ENCODE measurements at places on chromosomes 2 and 18.

DNA sequence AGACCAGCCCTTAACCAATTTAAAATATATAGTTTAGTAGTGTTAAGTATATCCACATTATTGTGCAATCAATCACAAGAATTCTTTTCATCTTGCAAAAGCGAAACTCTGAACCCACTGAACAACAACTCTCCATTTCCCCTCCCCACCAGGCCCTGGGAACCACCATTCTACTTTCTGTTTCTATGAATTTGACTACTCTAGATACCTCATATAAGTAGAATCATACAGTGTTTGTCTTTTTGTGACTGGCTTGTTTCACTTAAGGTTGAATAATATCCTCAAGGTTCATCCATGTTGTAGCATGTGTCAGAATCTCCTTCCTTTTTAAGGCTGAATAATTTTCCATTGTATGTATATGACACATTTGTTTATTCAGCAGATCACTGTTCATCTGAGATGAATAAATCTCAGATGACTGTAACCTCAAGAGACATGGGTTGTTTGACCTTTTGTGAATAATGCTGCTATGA is 8.1 kb upstream of the SOS1 start:
- DNase-seq, result peak; percentile 76

DNA sequence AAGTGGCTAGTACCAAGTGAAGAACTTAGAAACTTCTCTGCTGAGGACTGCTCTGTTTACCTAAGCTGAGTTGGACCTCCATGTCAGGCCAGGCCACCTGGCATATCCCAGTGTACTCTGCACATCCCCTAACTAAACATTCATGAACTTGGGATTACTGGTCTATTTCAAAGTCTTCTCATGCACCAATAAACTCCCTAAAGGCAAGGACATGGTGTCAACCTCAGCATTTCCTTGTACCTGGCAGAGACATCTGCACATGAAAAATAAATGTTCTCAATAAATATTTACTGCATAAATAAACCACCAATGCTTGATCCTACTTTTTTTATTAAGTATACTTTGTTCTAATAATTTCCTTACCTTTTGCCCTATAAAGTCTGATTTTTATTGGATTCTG is 124.8 kb downstream of the LAMA1 start:
- no peak for DNase-seq

GRCh38 chr2:209663139-209663538 is 108.5 kb upstream of the UNC80 start:
- DNase-seq, result no peak

- no peak for DNase-seq
Measured at GRCh38 chr2:107383691-107384090, 443.0 kb upstream of the RGPD4 start.

DNA sequence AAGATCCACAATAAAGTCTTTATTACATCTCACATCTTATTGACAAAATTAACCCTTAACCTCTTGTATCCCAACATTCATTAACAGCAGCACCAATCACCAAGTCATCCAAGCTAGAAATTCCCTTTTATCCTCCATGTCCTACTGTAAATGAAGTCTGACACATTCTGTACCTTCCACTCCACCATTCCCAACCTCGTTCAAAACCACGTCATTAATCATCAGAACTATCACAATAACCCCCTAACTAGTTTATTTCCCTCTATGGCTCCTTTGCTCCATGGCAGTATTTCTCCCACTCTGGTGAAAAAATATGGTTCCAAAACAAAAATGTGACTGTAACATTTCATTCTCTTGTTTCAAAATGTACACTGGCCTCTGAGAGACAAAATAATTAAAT is 1626.2 kb downstream of the LRP1B start:
- no peak for DNase-seq

Data from immature natural killer cell (primary cell).